SJSA1 (cell line): ENCODE measurements at places on chromosomes 6 and 20. TPM values are rescaled to one million over a fixed set of nuclear protein-coding genes. Genes with fewer than 3 reads are reported as not detected.

Gene RSPH9
- not detected in 2 replicates for total RNA-seq

DNA sequence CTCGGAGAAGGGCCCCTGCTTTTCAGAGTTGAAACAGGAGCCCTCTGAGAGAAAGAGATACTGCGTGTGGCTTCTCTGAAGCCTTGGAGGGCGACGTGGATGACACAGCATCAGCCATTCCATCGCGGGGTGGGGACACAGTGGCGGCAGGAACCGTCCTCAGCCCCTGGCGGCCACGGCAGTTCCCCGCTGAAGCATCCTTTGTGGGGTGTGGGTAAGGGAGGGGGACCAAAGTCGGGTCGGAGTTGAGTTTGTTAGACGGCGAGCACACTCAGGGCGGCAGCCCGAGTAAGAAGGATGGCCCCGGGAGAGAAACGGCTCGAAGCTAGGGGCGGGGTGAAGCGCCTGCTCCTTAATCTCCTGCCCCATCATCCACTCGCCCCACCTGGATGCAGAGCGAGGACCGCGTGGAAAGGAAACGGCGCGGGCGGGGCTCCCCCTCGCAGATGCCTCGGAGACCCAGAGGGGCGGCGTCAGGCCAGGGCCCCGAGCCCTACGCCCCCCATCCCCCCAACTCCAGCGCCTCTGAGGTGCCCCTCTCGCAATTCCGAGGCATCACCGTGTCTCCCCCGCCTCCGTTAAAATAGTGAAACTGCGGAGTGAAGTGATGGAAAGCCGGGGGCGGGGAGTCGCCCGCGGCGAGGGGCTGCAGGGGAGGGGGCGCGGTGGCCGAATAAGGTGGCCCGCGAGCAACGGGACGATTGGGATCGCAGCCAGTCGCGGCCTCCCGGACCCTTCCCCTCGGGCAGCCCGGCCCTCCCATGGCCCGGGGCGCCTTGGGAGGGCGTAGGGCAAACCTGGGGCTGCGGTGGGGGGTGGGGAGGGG is 796 bp upstream of the RREB1 start:
- H3K4me3 ChIP-seq = peak overlapping the region; percentile 87
- no peaks in the 10 kb centered on the region for H3K27me3 ChIP-seq
- peaks cover 12% of the 10 kb centered on the region for H3K36me3 ChIP-seq
- H3K27ac ChIP-seq = peak overlapping the region; percentile 69
- peaks cover 17% of the 10 kb centered on the region for H3K4me1 ChIP-seq
- peak; percentile 56 for DNase-seq

- H3K4me3 ChIP-seq = no peak overlapping the region
- peaks cover 2% of the 10 kb centered on the region for H3K4me1 ChIP-seq
- no peaks in the 10 kb centered on the region for H3K36me3 ChIP-seq
- no peak overlapping the region for H3K27ac ChIP-seq
- no peaks in the 10 kb centered on the region for H3K27me3 ChIP-seq
- DNase-seq = no peak
Measured at GRCh38 chr6:2708456-2708855, 42.3 kb downstream of the MYLK4 start.

Gene CAGE1
- total RNA-seq = 0.08 TPM in 1 of 2 replicates, not detected in the other

DNA sequence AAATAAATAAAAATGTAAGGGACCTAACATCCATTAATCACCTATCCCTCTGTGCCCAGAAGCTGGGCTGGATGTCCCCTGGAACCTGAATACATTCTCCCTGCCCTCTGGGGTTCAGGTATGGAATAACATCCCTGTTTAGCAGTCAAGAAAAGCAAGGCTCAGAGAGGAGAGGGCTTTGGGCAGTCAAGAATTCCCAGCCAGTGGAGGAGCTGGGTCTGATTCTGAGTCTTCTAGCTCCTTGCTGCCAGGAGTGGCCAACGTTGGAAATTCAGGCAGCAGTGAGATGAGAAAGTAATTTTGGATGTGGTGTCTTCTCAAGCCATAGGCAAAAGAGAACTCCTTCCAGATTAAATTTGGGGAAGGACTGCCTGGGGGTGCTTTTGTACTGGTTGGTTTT is 42.6 kb upstream of the ZNFX1 start:
- H3K27ac ChIP-seq = no peak overlapping the region
- no peaks in the 10 kb centered on the region for H3K36me3 ChIP-seq
- peaks cover 66% of the 10 kb centered on the region for H3K27me3 ChIP-seq
- DNase-seq = no peak
- no peaks in the 10 kb centered on the region; the same call in 1 of the 2 replicates for H3K4me1 ChIP-seq
- H3K4me3 ChIP-seq = no peak overlapping the region

DNA sequence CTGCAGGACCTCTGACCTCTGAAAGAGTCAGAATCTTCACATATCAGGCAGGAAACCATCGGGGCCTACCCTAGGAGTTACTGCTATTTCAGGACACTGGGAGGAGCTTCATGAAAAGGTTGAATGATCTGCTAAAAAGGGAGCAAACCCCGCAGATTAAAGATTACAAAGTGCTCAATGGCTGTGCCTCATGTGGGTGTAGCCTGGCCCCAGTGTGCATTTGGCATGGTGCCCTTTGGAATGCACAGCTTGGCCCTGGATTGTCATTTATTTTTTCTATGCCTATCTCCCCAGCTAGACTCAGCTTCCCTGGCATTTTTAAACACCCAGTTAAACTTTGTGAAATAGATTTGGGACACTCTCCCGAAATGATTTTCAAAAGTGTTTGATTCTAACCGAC is 368.5 kb upstream of the SPTLC3 start:
- no peak overlapping the region for H3K4me3 ChIP-seq
- no peak overlapping the region for H3K27ac ChIP-seq
- no peaks in the 10 kb centered on the region for H3K4me1 ChIP-seq
- H3K27me3 ChIP-seq = no peaks in the 10 kb centered on the region
- no peak for DNase-seq

GRCh38 chr6:135784507-135784906 is 67.0 kb upstream of the PDE7B start:
- no peak overlapping the region for H3K27ac ChIP-seq
- H3K4me3 ChIP-seq = no peak overlapping the region
- H3K36me3 ChIP-seq = no peaks in the 10 kb centered on the region

DNA sequence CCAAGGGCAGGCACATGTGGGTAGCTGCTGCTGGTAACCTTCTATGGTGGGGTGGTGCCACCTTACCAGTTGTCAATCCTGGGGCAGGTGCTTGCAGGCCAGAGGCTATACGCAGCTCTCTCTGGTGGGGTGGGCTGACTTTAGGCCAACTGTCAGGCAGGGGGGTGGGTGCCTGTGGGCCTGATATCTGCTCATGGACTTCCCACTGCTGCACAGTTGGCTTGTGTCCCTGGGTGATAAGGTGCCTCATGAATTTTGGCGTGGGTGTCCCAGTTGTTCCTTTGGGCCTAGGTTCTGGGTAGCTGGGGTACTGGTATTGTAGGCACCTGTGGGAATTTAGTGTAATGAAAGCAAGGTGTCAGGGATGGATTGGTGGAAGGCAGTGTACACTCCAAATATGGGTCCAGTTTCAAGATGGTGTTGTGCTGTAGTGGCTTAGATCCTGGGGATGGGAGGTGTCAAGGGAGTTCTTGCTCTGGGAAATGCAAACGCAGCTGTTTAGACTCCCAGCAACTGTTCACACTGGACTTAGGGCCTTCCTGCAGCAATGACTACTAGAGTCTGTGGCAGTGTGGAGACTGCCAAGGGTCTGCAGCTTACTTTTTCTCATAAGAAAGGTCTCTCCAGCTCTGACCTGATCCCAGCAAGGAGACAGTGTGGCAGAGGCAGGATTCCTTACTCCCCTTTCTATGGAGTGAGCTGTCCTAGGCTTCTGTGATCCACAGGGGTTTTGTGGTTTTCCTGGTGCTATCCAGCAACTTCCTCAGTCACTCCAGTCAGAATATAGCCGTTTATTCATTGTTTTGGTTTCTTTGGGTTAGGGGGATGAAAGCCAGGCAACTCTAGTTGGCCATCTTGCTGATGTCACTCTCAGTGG is 128.2 kb downstream of the CRYBG1 start:
- DNase-seq = no peak
- H3K27me3 ChIP-seq = 0 out of 2 replicates have a peak, but pooled peaks cover 5% of the 10 kb centered on the region
- H3K36me3 ChIP-seq = no peaks in the 10 kb centered on the region
- H3K4me3 ChIP-seq = no peak overlapping the region
- no peak overlapping the region for H3K27ac ChIP-seq

DNA sequence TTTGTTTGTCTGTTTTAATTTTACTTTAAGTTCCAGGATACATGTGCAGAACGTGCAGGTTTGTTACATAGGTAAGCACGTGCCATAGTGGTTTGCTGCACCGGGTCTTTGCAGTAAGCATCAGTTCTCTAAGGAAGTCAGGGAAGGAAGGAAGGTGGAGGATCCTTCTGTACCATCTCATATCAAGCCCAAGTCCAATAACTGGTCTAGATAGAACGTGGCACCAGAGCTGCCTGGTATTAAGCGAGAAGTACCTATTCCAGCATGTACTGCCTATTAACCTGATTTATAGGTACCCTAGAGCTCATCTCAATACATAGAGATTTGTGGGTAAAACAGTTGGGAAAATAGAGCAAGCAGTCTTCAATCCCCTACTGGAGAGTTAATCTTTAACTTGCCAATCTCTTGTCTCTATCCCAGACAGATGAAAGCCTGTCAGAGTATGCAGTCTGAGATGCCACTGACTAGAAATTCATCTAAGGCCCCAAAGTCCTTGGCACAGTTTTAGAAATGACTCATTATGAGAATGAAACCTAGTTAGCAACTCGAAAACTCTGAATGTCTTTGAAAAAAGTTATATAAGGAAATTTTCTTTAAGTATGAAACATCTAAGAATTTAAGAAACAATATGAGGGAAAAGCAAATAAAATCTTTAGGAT is 144.9 kb downstream of the TFAP2A start:
- H3K4me1 ChIP-seq = peaks cover 34% of the 10 kb centered on the region
- no peaks in the 10 kb centered on the region for H3K36me3 ChIP-seq
- H3K4me3 ChIP-seq = no peak overlapping the region
- no peaks in the 10 kb centered on the region for H3K27me3 ChIP-seq
- no peak overlapping the region for H3K27ac ChIP-seq

Gene SGK2
- not detected in 2 replicates for total RNA-seq

DNA sequence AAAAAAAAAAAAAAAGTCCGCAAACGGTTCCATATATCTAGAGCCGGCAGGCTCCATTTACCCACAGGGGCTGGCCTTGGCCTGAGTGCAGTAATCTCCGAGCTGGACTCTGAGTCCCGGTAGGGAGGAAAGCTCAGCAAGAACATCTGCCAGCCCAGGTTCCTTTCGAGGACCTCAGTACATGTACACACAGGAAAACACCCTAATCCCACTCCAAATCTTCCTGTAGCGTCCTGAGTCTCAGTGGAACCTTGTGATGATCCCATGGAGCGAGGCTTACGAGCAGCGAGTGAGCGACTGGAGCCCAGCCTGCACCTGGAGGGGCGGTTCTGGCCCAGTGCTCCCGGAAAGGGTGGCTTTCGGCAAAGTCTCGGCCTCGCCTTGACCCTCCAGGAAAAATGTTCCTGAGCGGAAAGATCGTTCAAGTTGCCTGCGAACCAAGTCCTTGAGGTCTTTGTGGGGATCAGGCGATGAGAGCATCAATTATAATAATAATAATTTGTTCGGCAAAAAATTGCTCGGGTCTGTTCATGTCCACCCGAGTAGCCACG is 32.1 kb downstream of the PRSS16 start:
- DNase-seq = no peak
- no peaks in the 10 kb centered on the region for H3K36me3 ChIP-seq
- H3K4me3 ChIP-seq = no peak overlapping the region
- no peak overlapping the region for H3K27ac ChIP-seq
- no peaks in the 10 kb centered on the region for H3K27me3 ChIP-seq

Gene RBM24
- total RNA-seq = 30.3 and 43.7 TPM in 2 replicates

Gene FAM184A
- not detected in 2 replicates for total RNA-seq

DNA sequence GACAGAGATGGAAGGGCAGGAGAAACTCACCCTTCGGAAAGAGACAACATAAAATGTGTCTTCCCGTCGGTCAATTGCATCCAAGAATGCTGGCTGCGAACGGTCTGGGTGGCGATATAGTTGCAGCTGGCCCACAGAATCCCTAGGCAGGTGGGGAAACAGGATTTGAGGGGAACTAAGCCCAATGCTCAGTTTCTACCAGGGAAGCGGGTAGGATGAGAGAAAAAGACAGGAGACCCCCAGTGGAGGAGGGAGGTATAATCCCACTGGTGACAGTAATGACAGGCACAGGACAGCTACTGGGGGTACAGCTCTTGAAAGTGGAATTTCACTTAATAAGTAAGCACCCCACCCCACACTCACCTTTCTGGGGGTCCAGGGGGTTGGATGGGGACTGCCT is 7.5 kb upstream of the TNXB start:
- no peak for DNase-seq
- no peak overlapping the region for H3K4me3 ChIP-seq
- no peaks in the 10 kb centered on the region for H3K27me3 ChIP-seq
- no peak overlapping the region for H3K27ac ChIP-seq
- H3K4me1 ChIP-seq = peaks cover 43% of the 10 kb centered on the region
